Stimulated activated naive B cell treated with anti-CD40 and anti-IgM and Interleukin-4, amounts not matched to agents 10 μg/mL and 1 μg/mL and 100 μg/mL, for 72 hours (primary cell): ENCODE measurements at places on chromosomes 2 and 18.

GRCh38 chr2:191869178-191869577, 22.3 kb upstream of the CAVIN2 start:
- no peak for DNase-seq

GRCh38 chr18:26804519-26804918, 61.0 kb downstream of the AQP4 start:
- no peak for DNase-seq

DNA sequence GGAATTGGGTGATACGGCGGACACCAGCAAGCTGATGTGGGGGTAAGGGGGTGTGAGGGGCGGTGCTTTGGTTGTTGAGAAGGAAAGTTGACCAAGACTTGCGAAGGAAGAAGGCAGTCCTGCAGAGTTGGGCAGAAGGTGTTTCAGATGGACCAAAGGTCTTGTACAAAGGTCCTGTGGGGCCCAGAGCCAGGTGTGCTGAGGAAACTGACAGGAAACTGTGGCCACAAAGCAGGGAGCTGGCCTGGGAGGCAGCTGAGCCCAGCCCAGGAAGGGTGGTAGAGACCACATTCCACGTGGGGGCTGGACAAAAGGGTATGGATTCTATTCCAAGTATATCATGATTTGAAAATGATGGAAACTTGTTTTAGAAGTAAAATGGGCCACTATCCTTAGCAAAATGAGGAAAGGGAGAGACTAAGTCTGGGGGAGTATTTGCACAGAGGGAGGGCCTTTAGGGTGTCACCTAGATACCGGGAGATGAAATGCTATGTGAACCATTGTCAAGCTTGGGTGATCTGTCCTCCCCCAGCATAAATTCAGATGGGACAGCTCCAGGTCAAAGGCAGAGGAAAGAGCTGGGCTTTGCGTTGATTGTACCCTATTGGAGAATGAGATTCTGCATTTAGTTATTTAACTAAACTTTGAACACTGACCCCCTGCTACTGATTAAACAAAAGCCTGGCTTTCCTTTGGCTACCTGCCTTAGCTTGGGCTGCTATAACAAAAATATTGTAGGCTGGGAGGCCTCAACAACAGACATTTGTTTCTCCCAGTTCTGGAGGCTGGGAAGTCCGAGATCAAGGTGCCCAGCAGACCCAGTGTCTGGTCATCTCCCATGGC, 4.3 kb upstream of the EDAR start:
- no peak for DNase-seq

GRCh38 chr2:152243761-152244640, 68.4 kb upstream of the STAM2 start:
- no peak for DNase-seq

- DNase-seq = no peak
These were observed 993.5 kb upstream of the DDX18 start for GRCh38 chr2:116820986-116821385.

- no peak for DNase-seq
These were observed 13.8 kb downstream of the MMADHC start for GRCh38 chr2:149573760-149574159.

- no peak for DNase-seq
These were observed 18.3 kb upstream of the SLC39A10 start for GRCh38 chr2:195638750-195639149.

- no peak for DNase-seq
These were observed 78.2 kb downstream of the INPP4A start for GRCh38 chr2:98522854-98523253.

DNA sequence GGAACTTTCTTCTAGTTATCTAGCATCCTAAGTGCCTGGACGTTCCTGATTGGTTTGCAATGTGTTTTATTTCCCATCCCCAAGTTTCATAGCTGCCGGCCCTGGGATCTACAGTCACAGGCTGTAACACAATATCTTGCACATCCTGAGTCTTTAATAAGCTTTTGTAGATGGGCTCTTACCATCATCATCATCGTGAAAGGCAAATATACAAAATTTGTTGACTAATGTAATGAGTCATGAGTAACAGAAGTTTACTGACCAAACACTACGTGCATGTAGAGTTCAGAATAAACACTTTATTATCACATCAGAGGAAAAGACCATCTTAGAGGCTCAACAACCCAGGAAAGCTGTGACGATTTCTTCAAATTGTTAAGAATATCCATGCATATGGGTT, 8.1 kb upstream of the TYMS start:
- no peak for DNase-seq

- DNase-seq = no peak
These were observed 6.5 kb upstream of the MAL start for GRCh38 chr2:95018861-95019550.

GRCh38 chr2:195824478-195824877, 167.5 kb downstream of the SLC39A10 start:
- no peak for DNase-seq

GRCh38 chr18:48997985-48998831, 47.4 kb upstream of the SMAD7 start:
- no peak for DNase-seq

GRCh38 chr2:103179798-103180197, 418.0 kb downstream of the TMEM182 start:
- DNase-seq = no peak

DNA sequence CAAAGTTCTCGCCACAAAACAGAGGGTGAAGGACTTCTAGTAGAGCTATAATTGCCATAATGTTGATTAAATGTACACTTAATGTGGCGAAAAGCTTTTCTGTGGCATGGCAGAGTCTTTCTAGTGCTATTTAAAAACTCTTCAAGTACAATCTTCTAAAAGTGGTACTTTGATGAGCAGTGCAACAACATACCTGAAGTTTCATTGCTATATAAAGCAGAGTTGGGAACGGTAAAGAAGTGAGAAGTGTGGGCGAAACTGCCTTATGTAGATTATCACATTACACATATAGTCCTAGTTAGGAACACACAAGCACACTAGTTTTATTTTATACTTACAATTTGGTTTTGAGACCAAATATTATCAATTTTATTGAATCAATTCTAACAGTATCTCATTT, 49.5 kb downstream of the FIGN start:
- DNase-seq = no peak

DNA sequence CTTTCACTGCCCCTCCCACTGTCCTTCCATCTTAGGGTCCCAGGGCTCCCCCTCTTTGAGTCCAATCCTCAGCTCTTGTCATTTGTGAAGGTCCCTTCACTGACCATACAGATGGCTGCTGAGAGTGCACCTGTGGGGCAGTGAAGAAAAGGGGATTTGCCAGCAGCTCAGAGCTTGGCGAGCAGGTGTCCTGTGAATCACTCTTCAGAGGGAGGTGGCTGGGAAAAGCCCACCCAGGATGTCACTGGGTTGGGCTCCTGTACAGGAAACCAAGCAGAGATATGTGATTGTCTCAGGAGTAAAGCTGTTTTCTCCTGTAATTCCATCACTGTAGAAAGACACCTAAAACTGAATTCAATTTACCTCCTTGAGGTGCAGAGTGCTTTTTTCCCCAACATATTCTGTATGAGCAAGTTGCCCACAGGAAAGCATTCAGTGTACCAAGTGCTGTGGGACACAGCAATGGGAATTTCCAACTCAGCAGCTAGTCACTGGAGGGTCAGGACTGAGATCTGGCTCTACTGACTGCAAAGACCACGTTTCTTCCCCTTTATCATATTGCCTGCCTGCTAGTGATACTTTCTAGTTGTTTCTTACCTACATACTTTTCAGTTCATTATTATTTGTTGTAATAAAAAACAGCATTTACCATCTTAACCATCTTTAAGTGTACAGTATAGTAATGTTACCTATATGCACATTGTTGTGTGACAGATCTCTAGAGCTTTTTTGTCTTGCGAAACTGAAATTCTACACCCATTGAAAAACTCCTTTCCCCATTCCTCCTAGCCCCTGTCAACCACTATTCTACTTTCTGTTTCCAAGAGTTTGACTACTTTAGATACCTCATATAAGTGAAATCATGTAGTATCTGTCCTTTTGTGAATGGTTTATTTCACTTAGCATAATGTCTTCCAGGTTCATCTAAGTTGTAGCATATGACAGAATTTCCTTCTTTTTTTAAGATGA, 239.1 kb downstream of the TSN start:
- DNase-seq = no peak

DNA sequence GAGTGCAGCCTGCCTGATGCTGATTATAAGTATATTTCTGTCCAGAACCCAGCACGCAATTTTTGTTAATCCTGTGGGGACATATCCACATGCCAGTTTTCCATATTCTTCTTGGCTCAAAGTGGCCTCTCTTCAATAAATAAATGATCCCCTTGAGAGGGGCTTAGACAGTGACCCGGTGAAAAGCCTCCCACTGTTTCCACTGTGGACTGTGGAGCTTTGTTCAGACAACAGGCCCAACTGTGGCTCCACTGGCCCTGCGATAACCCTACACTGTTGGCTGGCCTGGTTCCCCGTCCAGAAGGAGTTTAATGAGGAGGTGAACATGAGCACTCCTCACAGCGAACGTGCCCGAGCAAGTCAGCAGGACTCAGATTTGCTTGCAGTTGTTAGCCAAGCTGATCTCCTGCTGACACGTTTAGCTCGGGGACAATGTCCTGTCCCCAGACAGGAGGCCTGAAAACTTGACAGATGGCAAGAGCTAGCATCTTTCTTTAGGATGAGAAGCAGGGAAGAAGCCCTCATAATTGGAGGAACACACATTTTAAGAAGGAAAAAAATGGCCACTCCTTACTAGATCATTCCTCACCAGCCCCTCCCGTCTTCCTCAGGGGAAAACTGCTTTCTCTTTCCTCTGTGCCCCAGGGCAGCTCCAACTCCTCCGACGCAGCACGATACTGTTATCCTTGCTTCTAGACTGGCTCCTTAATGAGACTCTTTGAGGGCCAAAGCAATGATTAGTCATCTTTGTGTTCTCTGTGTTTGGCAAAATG, 20.0 kb upstream of the MTCL1 start:
- no peak for DNase-seq

- no peak for DNase-seq
These were observed 91.3 kb upstream of the CCDC141 start for GRCh38 chr2:179141206-179141605.

- no peak for DNase-seq
These were observed 229.5 kb downstream of the CNTNAP5 start for GRCh38 chr2:124254621-124255020.

GRCh38 chr18:35201256-35201931, 39.4 kb upstream of the ZNF397 start:
- DNase-seq = no peak

DNA sequence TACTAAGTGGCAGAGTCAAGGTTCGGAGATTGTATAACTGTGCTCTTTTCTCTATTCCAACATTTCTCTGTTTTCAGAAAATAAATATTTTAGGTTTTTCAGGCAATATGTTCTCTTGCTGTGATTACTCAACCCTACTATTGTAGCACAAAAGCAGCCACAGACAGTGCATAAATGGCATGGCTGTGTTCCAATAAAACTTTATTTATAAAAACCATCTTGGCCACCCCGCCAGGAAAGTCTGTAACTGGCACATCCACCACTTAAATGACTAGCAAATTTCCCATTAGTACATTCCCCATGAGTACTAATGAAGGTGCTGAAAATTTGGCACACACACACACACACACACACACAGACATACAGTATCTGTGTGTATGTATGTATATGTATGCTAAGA, 30.8 kb upstream of the PARD3B start:
- DNase-seq = no peak

GRCh38 chr2:180717588-180717987, 262.8 kb upstream of the UBE2E3 start:
- DNase-seq = no peak

- DNase-seq = no peak
These were observed 110.0 kb upstream of the EPAS1 start for GRCh38 chr2:46187112-46187618.

GRCh38 chr2:84970210-84970867, 622 bp upstream of the KCMF1 start:
- DNase-seq = peak; percentile 56

- no peak for DNase-seq
These were observed 73.5 kb downstream of the PHLPP1 start for GRCh38 chr18:62788876-62789275.

DNA sequence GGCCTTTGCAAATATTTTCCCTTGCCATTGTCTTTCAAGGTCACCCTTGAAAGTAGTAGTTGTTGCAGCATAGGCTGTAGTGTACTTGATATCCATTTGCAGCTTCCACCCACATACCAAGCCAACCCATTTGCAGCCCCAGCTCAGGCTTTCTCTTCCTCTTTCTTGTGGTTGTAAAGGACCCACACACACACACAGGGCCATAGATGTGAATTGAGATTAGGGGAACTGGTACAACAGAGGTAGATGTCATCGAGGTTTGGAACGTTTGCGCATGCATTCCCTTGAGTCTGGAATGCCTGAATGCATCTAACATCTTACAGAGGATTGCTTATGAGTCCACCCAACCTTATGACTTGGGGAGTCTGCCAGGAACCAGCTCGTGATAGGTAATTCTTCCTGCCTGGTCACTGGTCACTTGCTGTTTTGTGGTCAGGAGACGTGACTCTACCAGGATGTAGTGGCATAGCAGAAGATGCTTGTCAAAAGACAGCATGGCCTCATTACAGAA, 91.9 kb downstream of the MRPS9 start:
- peak; percentile 78 for DNase-seq

DNA sequence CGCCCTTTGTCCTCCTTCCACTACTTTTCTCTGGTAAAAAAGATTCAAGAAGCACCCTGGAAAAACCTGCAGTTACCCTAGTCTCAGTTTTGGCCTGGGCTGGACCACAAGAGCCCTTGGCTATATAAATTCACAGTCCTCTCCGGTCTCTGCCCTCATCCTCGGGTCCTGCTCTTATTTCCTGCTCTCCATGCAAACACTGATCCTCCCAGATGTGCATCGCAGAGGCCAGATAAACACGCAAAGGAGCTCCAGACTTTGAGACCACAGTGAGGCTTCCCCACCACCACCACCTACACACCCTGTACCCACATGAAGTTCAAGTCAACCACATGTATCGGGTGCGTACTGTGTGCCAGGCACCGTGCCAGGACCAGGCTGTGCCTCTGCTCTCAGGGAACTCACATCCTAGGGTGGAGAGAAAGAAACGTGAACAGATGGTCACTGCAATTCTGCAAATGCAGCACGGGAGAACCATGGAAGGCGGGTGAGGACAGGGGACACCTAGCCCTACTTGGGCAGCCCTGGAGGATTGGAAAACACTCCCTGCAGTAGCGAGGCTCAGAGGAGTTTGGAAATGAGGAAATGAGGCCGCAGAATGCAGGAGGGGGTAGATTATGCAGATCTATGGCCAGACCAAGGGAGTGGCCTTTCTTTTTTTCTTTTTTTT, 7.4 kb downstream of the CTDSP1 start:
- peak; percentile 51 for DNase-seq

- no peak for DNase-seq
These were observed 13.2 kb downstream of the ASB18 start for GRCh38 chr2:236250909-236251579.

DNA sequence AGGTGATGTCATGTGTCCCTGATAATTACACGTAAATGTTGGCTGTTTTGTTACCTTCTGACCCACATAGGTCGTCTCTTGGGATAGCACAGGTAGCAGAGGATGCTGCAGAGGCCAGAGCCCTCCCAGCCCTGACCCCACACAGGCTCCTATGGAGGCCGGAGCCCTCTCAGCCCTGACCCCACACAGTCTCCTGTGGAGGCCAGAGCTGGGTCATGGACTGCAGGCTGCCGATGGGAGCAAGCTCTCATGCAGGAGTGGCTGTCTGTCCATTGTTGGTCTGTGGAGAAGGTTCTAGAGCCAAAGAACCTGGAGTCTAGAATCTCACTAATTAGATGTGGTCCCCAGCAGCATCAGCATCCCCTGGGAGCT, 155.5 kb downstream of the LDLRAD4 start:
- DNase-seq = no peak

- DNase-seq = no peak
These were observed 6.8 kb downstream of the MEIS1 start for GRCh38 chr2:66441581-66442320.

- no peak for DNase-seq
These were observed 102.7 kb downstream of the TWIST2 start for GRCh38 chr2:238950551-238950950.

GRCh38 chr18:38025433-38026038, 459.9 kb upstream of the CELF4 start:
- no peak for DNase-seq
